Lung microvascular endothelial cell (primary cell): ENCODE measurements at places on chromosomes 5 and 9. TPM values are rescaled to one million over a fixed set of nuclear protein-coding genes. Genes with fewer than 3 reads are reported as not detected.

The CAMK4 gene
- under 0.01 and 0.44 TPM in 2 replicates for total RNA-seq

DNA sequence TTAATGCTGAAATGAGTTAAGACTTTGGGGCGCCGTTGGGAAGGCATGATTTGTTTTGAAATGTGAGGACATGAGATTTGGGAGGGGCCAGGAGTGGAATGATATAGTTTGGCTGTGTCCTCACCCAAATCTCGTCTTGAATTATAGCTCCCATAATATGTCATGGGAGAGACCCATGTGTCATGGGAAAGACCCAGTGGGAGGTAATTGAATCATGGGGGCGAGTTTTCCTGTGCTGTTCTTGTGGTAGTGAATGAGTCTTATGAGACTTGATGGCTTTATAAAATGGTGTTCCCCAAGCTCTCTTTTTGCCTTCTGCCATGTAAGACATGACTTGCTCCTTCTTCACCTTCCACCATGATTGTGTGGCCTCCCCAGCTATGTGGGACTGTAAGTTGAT, 5.1 kb downstream of the SLC25A48 start:
- DNase-seq = no peak

DNA sequence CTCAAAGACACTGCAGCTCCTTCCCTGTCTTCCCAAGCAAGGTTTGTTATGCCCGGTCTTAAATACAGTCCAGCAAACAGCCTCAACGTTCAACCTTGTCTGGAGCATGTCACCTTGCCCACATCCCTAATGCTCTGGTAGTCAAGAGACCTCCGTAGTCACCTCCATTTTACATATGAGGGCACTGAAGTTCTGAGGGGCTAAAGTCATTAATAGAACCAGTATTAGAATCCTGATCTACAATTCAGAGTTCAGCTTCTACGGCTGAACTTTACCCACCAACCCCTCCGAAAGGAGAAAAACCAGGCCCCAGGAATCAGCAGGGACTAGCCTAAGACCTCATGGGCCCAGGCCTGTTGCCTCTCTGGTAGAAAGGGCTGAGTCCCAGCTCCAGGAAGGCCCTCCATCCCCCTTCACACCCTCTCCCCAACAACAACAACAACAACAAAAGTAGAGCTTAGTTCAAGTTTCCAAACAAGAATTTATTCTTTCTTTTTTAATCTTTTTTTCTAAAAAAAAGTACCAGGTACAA, 795 bp upstream of the STOML2 start:
- no peak for DNase-seq

GRCh38 chr5:7208938-7209337, 187.0 kb upstream of the ADCY2 start:
- DNase-seq = no peak

DNA sequence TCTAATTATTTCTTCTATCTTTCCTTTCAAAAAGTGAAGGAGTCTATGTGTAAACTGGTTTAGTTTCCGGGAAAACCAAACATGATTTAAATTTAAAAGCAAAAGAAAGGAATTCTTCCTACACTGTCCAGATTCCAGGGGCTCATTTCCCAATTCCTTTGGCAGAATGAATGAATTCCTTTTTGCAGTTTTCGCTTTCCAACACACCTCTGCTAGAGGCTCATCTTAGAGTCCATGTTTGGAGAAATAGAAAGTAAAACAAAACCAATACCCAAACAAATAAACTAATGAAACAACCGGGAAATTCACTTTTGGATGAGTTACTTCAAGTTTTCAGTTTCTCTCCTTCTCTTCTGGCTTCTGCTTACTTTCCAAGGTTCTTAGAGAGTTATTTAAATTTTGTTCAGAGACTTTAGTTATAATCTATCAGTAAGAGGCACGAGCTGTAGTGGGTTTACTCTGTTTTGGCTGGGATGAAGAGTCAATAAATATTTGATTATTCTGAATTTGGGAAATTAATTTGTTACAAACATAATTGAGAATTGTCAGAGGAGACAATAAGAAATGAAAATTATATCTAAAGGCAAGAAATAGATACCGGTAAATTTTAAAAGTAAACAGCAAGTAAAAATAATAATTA, 365.0 kb upstream of the CDH9 start:
- DNase-seq = no peak
